ENCODE measurements at places on chromosomes 3 and 15.

- no peak for DNase-seq
These were observed 2.0 kb downstream of the CA12 start for GRCh38 chr15:63379492-63380150.

DNA sequence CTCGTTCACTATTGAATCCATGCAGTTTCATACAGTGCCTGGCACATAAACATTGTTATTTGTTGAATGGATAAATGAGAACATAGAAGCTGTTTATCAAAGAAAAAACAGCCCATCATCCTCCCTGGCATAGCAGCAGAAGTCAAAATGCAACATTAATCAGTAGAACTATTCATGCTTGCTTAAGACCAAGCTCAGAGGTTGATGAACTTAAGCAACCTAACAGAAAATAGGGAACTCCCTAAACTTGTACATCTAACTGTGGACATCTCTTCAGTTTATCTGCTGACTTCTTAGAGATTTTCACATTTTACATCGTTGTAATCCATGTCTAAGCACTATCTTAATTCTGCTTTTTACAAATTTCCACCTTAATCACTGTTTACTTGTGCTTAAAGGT lies 29.2 kb downstream of the SENP8 start:
- no peak for DNase-seq

DNA sequence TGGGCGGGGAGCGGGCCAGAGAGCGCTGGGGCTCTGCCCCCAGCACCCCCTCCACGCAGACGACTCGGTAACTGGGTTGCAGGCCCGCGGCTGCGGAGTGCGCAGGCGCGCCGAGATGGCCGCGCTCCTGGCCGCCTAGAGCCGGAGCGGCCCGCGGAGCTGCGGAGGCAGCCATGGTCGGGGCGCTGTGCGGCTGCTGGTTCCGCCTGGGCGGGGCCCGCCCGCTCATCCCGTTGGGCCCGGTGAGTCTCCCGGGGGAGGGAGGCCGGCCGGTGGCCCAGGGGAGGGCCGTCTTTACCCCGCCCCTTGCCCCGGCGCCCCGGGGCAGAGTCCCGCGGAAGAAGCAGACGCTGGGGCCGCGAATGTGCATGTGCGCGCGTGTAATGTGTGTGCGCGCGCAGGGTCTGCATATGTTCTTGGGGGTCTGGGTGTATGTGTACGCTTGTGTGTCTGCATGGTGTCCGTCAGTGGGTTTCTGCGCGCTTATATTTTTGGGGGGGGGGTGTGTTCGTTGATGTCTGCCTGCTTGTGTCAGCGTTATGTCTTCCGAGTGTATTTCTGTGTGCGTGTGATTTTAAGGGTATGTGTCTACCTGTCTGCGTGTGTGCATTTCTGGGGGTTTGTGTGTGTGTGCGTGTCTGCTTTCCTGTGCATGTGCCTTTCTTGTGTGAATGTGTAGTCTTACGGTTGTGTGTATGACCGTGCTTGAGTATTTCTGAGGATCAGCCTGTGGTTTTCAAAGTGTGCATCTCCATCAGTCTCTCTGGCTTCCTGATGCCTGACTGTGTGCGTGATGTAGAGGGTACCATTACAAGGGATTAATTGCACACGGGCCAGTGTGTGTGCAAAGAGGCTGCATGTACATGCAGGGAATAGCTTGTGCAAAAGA lies at the start of gene ABHD14A:
ABHD14A (plus strand) TSS at position 102 of the 889 bp plus-strand sequence; CDS start at position 174, 72 bp downstream.
- DNase-seq = no peak

- DNase-seq = peak; percentile 53
These were observed 57.5 kb upstream of the HERC1 start for GRCh38 chr15:63891079-63891767.

- no peak for DNase-seq
These were observed 4.6 kb upstream of the SMCO1 start for GRCh38 chr3:196519718-196520082.

DNA sequence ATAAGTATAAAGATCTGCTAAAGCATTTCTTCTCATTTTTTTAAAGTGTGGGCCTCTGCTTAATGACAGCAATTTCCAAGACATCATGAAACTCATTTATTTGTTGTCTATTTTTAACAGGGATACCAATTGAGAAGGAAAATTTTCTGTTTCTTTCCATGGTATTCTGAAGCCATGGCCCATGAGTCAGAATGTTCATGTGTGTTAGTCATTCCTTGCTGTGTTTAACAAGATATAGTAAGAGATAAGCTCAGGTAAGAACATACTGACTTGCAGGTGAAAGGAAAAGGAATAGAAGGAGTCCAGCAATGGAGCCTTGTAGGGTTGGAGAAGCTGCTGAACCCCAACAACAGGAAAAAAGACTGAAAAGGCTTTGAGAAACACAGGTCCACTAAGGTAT lies 17.0 kb upstream of the ARID3B start:
- no peak for DNase-seq

DNA sequence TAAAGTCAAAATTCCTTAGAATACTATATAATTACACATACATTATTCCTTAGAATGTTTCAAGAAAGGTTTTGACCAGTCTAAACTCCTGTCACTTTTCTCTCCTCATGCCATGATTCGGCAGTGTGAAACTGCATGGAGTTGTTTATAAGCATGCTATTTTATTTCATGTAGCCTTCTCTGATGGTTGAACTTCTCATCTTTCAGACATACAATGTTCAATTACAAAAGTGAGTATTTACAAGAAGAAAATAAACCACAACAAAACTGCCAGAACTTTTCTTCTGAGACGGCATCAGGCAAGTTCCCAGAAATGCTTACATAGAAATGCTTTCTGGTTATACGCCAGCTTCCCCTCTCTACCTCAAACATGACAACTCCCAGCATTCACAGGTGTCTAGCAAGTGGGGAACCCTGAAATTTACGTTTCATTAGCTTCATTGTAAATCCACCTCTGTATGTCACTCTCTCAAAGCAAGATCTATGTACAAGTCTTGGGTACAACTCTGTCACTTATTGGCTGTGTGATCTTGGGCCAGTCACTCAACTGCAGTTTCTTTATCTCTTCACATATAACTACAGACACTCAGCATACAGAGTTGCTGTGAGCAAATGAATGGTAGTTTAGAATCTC lies 42.7 kb downstream of the HDGFL3 start:
- DNase-seq = no peak

DNA sequence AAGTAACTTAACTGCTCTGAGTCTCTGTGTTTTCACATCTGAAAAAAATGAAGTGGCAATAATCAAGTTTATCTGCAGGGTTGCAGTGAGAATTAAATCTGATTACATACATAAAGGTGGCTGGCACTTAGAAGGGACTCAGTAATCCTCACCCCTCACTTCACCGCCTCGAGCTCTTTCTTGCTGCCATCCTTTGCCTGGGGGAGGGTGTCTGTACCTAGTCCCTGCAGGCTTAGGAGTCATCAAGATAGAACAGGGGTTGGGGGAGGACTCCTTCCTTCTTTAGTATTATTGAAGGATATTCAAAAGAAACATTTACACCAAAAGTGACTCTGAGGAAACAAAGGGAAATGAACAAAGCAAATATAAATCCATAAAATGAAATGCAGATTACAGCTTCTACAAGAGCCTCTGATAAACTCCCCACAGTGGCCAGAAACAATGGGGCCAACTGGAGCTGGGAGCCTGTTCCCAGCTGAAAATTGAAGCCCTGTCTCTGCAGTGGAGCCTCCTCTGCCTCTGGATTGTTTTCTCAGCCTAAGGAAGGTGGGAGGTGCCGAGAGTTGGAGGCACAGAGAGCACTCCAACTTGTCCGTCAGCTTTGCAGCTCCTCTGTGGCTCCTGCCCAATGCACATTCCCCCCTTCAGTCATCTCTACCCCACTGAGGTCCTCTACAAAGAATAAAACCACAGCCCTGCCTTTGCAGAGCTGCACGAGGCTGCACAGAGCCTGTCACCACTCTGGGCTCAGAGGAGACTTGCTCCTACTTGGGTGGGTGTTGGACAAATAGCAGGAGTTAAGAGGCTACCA lies 41.8 kb downstream of the CRYGS start:
- no peak for DNase-seq

- DNase-seq = no peak
These were observed 17.5 kb upstream of the ZBTB20 start for GRCh38 chr3:115164374-115165221.

- DNase-seq = no peak
These were observed 43.9 kb downstream of the PTPN23 start for GRCh38 chr3:47424434-47425382.

- DNase-seq = no peak
These were observed 30.9 kb downstream of the UBE2E1 start for GRCh38 chr3:23836536-23837230.

DNA sequence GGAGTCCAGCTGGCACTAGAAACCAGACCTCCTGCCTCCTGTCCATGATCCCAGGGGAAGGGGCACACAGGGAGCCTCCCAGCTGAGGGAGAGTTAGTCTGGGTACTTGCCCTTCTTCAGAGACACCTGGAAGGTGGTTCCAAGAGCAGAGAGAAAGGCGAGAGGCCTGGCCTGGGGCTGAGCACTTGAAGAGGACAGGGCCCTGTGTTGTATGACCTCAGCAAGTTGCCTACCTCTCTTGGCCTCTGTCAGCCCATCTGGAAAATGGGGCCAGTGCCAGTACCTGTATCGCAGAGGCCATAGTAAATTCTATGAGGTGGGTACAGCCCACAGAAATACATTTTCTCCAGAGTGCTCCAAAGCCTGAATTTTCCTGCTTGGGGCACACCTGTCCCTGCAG lies 19.5 kb downstream of the PTH1R start:
- DNase-seq = no peak

DNA sequence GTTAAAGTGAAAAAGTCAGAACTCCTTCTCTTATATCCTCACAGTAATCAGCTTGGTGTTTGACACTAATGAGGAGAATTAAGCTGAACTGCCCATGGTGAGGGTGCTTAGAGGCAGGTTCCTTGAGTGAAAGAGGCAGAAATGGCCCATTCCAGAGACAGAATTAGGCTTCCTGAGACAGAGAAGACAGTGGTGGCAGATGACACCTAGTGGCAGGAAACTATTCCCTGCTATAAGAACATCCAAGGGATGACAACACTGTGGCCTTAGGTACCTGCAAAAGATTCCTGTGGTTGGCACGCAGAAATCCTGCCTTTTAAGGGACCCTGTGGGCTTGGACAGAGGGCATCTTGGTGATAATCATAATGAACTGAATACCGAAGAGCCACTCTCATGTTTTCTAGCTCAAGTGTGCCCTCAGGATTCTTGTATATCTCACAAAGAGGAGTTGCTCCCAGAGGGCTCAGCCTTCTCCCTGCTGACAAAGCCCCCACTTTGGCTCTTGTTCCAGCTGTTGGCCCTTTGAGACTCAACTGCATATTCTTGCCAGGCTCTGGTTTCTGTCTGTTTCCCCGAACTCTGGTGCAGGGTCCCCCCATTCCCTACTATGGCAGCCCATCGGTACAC lies 56.0 kb downstream of the KBTBD12 start:
- peak; percentile 53 for DNase-seq

DNA sequence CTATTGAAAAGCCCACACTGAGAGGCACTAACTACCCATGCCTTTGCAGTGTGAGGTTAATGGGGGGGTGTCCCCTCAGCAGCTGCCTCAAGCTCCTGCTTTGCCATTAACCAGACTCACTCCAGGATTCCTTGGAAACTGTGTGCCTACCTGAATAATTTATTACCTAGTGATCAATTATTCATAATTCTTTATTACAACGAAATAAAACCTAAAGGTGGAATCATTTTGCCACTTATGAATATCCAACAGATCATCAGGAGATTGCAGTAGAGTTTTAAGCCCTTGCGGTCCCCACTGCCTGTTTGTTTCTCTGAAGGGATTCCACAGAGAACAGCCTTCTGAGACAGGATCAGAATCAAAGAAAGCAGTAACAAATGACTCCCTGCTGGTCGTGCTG lies 23.3 kb downstream of the NEK11 start:
- no peak for DNase-seq

DNA sequence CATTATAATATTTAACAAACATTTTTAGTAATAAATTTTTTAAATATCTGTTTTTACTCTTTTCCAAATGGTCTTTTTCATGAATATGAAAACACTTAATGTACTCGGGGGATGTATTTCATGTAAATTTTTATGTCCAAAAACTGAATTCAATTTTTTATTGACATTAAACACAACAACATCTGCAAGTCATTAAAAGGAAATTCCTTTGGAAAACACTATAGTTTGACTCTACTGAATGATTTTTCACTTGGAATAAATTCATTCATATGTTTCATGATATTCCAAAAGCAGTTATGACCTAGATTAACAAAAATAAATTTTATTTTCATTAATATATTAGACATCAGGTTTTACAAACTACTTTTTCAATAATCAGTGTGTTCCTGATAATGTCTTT lies 239.8 kb upstream of the AGTR1 start:
- DNase-seq = no peak

DNA sequence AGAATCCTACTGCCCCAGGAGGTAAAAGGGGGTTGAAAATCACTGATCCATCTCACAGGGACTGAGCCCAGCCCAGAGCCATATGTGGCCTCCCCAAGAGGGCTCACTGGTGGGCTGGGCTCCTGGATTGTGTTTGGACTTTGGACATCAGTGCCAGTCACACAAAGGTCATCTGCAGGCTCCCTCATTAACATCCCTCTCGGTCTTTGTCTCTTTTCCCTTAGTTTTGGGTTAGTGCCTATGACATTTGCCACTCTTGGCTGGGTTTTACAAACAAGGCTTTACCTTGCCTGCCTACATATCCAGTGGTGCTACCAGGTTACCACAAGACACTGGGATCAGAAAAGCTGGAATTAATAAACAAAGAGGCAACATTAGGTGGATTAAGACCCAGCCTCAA lies 27.9 kb downstream of the IFT122 start:
- no peak for DNase-seq

GRCh38 chr15:71802770-71803169 lies 7.6 kb upstream of the NR2E3 start:
- no peak for DNase-seq

- no peak for DNase-seq
These were observed 3.3 kb downstream of the RYR3 start for GRCh38 chr15:33314069-33314468.

DNA sequence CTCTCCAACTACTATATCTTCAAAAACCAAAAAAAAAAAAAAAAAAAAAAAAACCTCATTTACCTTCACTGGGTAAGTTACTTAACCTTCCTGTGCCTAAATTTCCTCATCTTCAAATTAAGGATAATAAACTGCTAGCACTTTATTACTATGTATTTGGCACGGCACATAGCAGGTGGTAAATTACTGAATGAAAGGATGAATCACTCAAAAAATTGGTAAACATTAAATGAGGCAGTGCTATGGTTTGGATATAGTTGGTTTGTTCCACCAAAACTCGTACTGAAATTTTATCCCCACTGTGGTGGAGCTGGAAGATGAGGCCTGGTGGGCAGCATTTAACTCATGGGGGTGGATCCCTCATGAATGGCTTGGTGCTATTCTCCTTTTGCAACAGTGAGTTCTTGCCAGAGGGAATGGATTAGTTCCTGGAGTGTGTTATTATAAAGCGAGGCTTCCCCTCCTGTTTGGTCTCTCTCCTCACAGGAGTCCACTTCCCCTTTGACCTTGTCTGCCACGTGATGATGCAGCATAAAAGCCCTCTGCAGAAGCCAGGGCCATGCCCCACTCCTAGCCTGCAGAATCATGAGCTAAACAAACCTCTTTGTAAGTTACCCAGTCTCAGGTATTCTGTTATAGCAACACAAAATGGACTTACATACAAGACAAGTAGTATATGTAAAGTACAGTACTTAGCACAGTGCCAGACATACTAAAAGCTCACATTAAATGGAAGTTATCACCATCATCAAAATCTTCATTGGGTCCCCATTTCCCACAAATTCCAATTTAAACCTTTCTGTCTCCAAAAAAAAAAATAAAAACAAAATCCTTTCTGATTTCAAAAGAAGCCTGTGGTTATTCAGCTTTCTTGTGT lies 20.6 kb downstream of the DCUN1D1 start:
- DNase-seq = no peak

- no peak for DNase-seq
These were observed 559.0 kb downstream of the PDCD6IP start for GRCh38 chr3:34357461-34357860.

GRCh38 chr15:99450896-99451358 lies 114.9 kb upstream of the MEF2A start:
- peak; percentile 41 for DNase-seq
